ENCODE measurements at places on chromosomes 3 and 15. TPM values are rescaled to one million over a fixed set of nuclear protein-coding genes. Genes with fewer than 3 reads are reported as not detected.

DNA sequence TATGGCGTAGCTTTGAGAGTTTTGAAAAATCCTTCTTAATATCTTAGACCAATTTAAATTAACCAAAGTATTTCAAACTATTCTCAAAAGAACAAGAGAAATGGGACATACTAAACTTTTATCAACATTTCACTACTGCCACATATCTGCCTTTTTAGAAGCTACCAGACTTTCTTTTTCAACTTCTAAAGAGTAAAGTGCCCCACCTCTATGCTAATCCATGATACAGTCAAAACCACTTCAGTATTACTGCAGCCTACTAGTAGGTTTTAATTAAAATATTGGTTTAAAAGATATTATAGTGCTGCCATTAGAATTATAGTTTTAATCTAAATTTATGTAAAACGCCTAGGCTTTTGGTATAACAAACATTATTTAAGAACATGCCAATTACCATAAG lies 15.1 kb downstream of the HERC1 start:
- DNase-seq = no peak

DNA sequence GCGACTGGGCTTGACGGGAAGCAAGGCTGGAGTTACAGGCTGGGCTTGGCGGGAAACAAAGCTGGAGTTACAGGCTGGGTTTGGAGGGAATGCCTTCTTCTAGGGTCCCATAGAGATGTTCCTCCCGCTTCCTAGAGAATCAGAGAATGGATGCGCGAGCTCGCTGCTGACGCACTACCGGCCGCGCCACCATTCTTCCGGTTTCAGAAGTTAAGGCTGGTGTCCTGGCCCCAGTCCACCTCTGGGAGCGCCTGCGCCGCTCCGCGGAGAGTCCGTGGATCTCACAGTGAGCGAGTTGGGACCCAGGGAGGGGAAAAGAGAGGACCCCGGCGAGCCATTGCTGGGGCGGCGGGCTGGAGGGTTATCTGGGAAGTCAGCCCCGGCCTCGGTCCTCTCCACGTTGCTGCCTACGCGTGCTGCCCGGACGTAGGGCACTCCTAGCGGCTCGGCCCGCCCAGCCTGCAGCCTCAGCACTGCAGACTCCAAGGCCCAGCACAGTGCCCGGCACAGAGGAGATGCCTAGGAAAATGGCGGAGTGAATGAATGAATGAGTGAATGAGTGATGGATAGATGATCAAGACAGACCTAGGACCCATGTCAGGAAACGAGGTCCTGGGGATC lies at the start of gene ZNF502:
TSS of gene ZNF502 (plus strand) at position 206 of the 621 bp plus-strand sequence. CDS start 7,602 bp downstream, outside the sequence.
- DNase-seq = peak; percentile 82

DNA sequence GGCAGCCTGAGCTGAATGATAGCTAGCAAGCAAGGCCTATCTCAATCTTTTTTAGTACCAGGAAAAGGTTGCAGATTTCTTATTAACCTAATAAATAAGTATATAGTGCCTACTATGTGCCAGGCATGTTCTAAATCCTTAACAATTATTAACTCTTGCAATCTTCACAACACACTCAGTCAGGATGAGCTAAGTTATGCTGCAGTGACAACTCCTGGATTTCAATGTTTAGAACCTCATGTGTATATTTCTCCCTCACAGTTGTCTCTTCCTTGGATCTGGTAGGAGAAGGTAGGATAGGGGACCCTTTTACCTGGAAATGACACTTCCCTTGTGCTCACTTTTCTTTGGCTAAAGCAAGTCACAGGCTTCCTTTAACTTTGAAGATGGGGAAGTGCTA lies 39.3 kb upstream of the MAGI1 start:
- no peak for DNase-seq

DNA sequence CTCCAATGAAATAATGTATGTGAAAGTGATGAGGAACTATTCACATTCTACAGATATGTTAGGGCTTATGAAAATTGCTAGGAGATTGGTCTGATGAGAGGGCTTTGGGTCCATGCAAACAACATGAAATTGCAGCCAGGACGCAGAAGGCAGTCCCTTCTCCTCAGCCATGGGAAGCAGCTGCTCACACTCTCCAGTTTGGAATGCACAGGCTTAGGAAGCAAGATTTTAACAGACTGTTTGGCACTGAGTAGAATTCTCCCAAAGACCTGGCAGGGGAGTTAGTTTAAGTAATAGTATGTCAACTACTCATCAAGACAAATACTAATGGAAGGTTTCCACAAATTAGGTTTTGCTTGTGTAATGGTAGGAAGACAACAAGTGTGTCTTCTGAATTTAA lies 500.7 kb upstream of the ARRDC4 start:
- DNase-seq = no peak

- DNase-seq = no peak
Observed at GRCh38 chr3:78279091-78279490, 1239.2 kb downstream of the ROBO2 start.

- no peak for DNase-seq
Observed at GRCh38 chr3:12973827-12974226, 99.4 kb downstream of the IQSEC1 start.

GRCh38 chr3:127746400-127747057 lies 73.8 kb downstream of the ABTB1 start:
- no peak for DNase-seq

DNA sequence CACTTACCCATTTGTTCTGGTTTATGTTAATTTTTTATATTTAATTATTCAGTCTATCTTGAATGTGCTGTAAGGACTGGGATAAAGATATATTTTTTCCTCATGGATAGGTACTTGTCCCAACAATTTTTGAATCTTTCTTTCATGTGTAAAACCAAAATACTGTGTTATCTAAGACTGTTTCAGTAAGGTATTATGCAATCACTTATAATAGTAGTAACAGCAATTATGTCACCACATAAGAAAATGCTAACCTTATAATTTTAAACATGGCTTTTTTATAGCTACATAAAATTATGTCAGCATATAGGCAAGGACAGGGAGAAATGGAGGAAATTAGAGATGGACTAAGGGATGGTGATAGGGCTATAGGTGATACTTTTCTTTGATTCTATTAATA lies 2.9 kb upstream of the CTDSPL start:
- DNase-seq = no peak

GRCh38 chr3:39378088-39378487 lies 5.1 kb upstream of the SLC25A38 start:
- peak; percentile 18 for DNase-seq

GRCh38 chr3:81242871-81243270 lies 518.6 kb downstream of the GBE1 start:
- peak; percentile 6 for DNase-seq

DNA sequence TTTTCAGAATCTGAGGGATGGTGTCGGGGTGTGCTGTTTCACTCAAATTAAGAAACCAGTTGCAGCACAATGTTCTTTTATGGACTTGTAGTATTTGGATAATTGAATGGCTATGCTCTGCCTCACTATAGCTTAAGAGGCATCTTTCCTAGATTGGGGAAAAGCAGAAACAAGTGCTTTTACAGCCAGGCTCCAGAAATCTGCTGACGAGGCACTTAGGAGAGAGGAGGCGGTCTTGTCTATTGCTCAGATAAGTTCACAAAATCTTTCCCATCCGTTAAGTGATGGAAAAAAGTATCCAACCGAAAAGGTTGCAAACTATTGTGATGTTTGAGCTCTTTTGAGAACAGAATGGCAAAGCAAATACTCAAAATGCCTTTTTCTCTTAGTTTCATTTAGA lies 336.1 kb upstream of the RARB start:
- no peak for DNase-seq

DNA sequence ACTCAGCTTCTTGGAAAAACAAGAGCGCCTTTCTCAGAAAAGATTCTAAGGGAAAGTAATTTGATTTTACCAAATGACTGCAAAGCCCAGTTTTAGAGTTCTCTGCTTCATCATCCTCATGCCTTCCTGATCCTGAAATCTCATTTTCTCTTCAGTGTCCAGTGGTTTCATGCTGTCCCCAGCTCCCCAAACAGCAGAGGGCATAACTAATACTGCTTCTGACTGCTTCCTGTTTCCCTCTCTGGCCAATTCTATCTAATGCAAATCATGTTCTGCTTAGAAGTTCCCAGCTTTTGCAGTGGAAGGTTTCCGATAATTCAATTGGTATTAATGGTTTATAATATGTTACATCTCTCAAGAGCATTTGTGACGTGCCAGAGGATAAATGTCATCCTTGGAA lies 161.1 kb downstream of the CLSTN2 start:
- no peak for DNase-seq

DNA sequence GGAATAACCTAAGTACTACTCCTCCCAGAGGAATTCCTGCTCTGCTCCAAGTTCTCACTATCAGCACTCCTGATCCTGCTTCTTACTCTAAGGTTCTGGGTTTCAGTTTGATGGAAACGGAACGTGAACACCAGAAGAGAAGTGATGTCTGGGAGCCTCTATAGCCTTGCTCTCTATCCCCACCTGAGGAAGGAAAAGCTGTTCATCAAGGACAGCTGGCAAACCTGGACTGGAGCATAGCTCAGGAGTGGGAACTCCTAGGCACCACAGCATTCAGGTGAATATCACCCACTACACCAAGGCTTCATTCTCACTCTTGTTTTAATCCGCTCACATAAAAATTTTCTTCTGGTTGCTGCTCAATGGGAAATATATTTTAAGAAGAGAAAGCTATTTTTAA lies 13.0 kb upstream of the CADPS start:
- no peak for DNase-seq

GRCh38 chr3:147191795-147192385 lies 214.5 kb downstream of the ZIC4 start:
- DNase-seq = peak; percentile 60

GRCh38 chr15:63401078-63401477 lies 19.4 kb upstream of the CA12 start:
- no peak for DNase-seq

GRCh38 chr3:45781271-45781670 lies 15.1 kb downstream of the SLC6A20 start:
- no peak for DNase-seq

GRCh38 chr3:14602006-14602803 lies 49.4 kb upstream of the CCDC174 start:
- DNase-seq = no peak

GRCh38 chr15:69767191-69767590 lies 314.6 kb downstream of the RPLP1 start:
- DNase-seq = no peak

DNA sequence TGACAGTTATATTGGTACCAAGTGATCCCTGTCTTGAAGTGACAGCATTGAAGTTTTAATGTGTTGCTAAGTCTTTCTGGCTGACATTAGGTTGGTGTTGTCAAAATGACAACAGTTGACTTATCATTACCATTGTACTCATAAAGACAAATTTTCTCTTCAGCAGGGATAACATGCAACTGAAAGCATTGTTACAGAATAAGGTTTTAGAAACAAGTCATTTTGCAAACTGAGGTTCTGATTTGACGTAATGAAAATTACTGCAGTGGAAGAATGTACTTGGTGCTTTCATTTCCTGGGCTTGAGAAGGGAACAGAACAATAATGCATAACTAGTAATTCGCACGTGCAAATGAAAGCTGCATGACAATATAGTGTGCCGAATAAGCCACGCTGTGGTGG lies 75.1 kb downstream of the MOBP start:
- DNase-seq = no peak

GRCh38 chr3:129793319-129793718 lies 100.2 kb downstream of the TMCC1 start:
- DNase-seq = no peak

- DNase-seq = no peak
Observed at GRCh38 chr3:11212784-11213183, 58.5 kb downstream of the HRH1 start.

GRCh38 chr15:39998511-39999077 lies 40.4 kb downstream of the SRP14 start:
- DNase-seq = no peak

The MYD88 gene
- total RNA-seq = 15.2 TPM

The TGM5 gene
- not detected for total RNA-seq

The C3orf20 gene
- not detected for total RNA-seq

The AADACL2 gene
- not detected for total RNA-seq

The STRA6 gene
- 12.9 TPM for total RNA-seq

The TRIM71 gene
- not detected for total RNA-seq

The GOLGA8O gene
- total RNA-seq = not detected

The CCDC13 gene
- not detected for total RNA-seq

The SLC24A5 gene
- not detected for total RNA-seq

The CRYGS gene
- 0.10 TPM for total RNA-seq

The FETUB gene
- total RNA-seq = not detected

The IL16 gene
- 0.06 TPM for total RNA-seq
